CD4-positive, alpha-beta T cell (primary cell): ENCODE measurements at places on chromosomes 16 and 17.

DNA sequence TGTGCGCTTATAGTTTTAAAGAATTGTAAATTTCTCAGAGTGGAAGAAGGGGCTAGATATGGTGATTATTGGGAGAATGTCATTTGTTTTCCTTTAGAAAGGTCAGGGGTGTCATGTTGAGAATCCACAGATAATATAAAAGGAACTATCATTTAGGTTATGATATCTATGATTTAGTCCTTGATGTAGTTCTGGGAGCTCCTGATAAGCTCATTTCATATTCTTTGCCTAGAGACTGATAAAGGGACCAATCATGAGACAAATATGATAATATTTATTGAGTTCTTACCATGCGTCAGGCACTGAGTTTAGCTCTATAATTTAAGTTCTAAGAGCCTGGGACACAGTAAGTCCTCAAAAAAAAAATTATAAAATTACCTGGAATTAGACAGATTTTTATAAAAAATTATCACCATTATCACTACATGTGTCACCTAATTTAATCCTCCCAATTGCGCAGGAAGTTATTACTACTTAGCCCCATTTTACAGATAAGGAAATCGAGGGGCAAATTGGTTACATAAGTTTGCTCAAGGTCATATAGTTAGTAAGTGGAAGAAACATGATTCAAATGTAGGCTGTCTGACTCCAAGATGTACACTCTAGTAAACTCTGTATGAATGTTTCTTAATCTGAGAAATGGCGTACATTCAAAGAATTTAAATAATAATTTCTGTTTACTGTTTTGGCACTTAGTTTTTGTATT, 2.5 kb downstream of the AATF start:
- no peak for DNase-seq

- DNase-seq: no peak
These were observed 40.8 kb downstream of the HS3ST3A1 start for GRCh38 chr17:13560935-13561334.

DNA sequence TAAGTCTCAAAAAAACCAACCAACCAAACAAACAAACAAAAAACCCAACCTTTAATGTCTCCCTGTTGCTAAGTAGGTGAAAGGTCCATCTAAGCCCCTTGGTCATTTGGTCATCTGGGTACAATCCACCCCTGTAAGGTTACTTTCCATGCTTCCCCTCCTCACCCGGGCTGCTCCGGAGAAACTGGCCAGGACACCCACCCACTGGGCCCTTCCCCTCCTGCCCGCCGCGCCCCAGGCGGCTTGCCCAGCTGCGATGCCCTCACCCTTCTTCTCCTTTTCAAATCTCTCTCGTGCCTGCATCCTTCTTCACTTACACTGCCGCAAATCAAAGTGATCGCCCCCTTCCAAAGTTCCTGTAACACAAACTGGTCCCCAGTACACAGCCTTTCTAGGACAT, 2.0 kb downstream of the NTAN1 start:
- no peak for DNase-seq

DNA sequence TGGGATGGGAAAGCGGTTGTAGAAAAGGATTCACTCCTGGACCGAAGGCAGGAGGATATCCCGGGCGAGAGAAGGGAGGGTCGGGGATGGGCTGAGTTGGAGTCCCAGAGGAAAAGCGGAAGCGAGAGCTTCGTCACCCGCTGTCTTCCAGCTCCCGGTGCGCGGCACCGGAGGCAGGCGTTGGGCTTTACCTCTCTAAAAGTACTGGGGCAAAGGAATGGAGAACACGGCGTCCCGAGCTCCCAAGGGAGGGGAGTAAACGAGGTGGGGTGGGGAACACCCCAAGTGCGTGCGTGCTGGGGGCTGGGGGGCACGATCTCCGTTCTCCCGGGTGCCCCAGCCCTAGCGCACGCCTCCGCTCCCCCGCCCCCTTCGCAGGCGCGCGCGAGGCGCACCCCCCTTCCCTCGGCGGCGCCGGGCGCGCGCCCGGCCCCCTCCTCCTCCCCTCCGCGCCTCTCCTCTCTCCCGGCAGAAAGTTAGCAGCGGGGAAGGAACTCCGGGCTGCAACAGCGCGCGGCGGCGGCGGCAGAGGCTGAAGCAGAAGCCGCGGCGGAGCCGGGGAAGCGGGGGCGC, at the start of gene HS3ST4:
Gene HS3ST4, plus strand, starts transcription at position 441 of the 573 bp plus-strand sequence.
- no peak for DNase-seq

- no peak for DNase-seq
These were observed 305.9 kb downstream of the CA10 start for GRCh38 chr17:51852603-51853002.

DNA sequence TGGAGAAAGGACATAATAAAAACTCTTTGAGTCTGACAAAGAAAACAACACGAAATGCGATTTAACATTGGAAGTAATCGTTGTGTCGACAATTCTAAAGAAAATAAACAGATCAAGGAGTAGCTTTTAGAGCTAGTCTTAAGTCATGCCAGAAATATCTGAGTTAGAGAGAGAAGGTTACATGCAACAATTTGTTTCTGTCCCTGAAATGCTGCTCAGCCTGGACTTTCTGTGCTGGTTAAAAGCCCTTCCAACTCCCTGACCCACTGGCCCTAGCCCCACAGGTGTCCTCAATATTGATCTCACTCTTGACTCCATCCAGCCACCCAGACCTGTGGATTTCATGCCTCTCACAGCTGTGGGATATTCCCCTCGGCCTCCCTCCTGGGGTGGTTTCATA, 33.2 kb upstream of the TEX2 start:
- DNase-seq: no peak

- DNase-seq: no peak
These were observed 37.7 kb downstream of the LDHD start for GRCh38 chr16:75078886-75079285.

DNA sequence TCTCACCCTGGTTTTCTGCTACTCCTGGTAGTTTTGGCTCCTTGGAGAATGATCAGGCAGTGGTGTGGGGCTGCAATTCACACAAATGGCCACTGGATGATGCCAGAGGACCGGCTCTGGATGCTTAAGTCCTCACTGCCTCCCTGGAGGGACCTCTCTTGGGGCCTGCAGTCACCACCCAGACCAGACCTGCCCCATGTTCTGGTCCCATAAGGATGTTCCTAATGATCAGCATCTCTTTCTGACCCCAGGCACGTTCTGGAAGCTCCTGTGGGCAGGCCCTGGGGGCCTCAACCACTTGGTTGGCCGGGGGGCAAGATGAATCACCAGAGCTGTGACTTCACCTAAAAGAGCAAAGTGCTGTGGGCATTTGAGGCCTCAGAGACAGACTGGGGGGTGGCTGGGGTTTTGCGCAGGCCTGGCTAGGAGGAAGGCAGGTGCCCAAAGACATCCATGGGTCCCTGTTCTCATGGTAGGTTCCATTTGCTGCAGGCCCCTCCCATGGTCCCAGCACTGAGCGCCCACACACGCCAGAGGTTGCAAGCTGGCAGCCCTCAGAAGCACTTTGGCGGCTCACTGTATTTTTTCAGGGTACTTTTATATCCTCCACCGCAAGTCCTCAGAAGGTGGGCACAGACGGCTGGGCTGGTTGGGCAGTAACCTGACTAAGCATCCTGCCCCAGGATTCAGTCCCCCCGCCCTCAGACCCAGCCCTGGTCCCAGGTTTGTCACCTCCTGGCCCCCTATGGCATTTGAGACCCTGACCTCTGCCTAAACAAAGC, 53.2 kb downstream of the NT5M start:
- DNase-seq: peak; percentile 47

DNA sequence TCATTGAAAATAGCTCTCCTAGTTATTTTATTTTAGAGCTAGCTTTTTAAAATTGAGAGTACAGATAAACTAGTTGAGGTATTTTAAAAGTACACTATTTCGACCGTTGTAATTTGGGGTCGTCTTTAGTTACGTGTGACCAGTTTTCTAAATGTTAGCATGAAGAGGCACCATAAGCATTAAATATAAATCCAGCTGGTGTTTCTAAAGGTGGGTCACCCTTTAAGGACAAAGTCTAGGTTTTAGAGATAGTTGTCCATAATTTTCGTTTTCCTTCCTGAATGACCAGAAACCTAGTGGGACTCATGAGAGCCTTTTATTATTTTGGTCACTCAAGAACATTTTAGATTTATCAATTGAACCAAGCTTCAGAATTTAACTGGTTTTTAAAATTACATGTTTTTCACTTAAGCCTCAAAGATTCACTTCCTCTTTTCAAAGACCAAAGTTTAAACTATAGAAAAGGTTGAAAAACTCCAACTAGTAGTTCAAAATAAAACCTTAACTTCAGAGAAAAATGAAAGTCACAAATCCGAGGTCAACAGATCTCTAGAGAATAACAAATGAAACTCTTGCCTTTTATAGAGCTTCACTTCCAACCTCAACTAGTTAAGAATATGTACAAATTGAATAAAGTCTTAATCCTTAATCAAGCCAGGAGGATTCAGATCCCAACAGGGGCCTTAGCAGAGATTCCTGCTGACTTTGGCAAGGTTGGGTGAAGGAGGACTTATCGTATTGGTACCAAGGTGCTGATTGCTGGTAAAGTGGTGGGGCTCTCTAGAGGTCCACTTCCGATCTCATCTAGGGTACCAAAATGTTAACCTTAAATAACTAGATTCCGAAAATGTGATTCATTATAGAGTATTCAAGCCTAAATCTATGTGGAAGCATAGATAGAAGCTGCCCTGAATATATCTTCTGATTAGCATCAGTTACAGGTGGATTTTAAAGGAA, 32.5 kb downstream of the PHKB start:
- no peak for DNase-seq

DNA sequence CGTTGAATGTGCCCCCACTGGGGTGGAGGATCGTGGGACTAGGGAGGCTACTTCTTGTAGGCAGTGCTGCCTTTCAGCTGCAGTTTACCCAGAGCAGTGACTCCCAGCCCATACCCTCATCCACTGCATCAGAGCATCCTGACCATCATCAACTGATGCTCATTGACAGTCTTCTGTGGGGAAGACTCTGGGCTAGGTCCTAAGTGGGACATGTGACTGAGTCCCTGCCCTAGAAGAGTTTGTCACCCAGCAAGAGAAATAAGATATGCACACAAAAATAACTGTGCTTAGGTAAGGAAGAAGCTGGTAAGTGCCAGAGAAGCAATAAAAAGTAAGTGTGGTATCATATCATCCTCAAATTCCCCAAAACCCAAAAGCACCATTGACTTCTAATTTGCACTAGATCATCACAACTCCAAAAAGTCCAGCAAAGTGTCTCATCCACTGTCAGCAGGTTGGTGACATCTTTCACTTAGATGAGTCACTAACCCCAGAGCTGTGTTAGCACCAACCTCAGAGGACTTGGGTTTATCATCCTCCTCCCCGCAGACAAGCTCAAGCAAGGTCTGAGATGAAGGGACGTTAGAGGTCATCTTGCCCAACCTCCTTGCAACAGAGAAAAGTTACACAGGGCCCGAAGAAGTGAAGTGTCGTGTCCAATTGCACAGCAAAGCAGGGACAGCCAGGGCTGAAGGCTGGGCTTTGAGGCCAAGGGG, 99.0 kb downstream of the CCDC182 start:
- DNase-seq: peak; percentile 30

- no peak for DNase-seq
These were observed 84.5 kb downstream of the WNT3 start for GRCh38 chr17:46733837-46734475.

- DNase-seq: no peak
These were observed 70.2 kb downstream of the GRIN2A start for GRCh38 chr16:10112021-10112420.

DNA sequence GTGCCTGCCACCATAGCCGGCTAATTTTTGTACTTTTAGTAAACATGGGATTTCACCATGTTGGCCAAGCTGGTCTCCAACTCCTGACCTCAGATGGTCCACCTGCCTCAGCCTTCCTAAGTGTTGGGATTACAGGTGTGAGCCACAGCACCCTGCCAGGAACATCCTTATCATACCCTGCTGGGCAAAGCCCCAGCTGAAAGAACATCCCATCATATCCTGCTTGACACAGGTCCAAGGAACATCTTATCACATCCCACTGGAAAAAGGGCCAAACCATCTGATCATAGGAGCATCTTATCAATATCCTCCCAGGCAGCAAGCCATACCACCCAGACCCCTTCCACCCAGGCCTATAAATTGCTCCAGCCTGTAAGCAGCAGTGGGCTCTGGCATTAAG, 1109.2 kb upstream of the CDH8 start:
- no peak for DNase-seq

DNA sequence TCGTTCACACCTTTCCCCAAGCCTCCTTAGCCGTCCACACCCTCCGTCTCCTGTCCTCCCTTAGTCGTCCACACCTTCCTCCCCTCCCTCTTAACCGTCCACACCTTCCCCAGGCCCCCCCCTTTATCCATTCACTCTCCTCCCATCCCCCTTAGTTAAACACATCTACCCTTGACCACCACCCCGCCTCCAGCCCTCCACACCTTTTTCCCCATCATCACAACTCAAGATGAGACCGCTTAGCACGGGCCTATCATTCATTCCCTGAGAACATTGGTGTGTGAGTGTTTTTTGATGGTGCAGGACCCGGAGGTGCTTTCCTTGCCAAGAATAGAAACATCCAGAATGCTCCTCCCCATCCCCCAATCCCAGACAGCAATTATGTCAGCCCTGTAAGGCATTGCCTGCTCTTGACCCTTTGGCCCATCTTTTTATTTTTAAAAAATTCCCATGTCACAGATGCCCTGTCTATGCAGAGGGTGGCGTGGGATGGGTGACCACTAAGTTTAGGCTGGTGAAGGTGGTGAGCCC, 1.4 kb downstream of the TENT4B start:
- no peak for DNase-seq

DNA sequence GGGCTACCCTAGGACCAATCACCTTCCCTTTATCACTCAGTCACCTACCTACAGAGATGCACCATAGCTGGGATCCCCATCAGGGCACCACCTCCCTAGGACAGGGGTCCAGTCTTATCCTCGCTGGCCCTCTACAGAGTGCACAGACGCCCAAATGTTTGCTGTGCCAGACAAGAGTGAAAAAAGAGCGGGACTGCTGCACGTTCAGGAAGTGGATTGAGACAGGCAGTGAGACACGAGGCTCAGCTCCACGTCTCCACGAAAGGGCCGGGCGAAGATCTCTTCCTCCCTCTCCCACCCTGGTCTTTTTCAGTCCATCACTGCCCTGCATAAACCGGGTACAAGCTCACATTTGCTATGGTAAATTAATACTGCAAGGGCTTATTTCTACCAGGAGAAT, 95.5 kb downstream of the ZFHX3 start:
- DNase-seq: no peak

- DNase-seq: no peak
These were observed 102.5 kb upstream of the CLEC3A start for GRCh38 chr16:77919761-77920415.

- DNase-seq: no peak
These were observed 3.4 kb upstream of the LPCAT2 start for GRCh38 chr16:55505333-55506015.

DNA sequence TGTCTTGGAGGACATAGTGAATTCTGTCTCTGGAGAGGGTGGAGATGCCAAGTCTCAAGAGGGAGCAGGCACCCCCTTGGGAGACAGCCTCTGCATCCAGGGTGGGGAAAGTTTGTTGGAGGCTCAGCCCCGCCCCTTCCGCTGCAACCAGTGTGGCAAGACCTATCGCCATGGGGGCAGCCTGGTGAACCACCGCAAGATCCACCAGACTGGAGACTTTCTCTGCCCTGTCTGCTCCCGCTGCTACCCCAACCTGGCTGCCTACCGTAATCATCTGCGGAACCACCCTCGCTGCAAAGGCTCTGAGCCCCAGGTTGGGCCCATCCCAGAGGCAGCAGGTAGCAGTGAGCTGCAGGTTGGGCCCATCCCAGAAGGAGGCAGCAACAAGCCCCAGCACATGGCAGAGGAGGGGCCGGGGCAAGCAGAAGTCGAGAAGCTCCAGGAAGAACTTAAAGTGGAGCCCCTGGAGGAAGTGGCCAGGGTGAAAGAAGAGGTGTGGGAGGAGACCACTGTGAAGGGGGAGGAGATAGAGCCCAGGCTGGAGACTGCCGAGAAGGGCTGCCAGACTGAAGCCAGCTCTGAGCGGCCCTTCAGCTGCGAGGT, 5.2 kb downstream of the ZNF646 start:
- DNase-seq: no peak
